GM13976 (cell line): ENCODE measurements at places on chromosomes 2 and 18.

DNA sequence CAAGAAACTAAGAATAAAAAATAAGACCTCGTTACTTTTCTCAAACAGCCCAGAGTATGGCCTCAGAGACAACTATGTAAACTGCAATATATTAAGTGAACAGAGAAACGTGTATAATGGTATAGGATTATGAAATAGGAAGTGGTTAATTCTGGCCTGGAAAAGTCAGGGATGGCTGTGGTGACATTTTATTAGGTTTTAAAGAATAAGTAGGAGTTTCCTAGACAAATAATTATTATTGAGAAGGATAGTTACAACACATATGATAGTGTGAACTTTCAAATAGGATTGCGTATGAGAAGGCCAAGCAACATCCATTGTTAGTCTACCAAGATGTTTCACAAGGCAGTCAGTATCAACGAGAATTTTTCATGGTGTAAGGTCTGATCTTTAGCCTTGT, 244.1 kb downstream of the LPIN1 start:
- no peak for DNase-seq

DNA sequence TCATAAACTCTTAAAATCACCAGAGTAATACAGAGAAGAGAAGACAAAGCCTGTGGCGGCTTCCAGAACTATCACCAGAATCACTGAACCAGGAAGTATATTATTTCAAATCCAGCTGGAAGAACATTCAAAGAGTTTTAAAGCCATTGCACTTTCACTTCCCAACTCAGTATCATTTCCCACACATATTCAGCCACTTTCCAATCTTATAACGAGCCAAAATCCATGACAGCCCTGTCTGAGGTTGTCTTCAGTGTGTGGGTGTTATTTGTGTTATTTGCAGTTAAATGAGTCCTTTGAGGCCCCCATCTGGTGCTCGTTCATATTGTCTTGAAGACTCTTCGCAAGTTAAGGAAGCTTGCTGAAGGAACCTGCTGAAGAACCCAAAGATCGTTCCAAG, 559.9 kb downstream of the TSN start:
- no peak for DNase-seq

DNA sequence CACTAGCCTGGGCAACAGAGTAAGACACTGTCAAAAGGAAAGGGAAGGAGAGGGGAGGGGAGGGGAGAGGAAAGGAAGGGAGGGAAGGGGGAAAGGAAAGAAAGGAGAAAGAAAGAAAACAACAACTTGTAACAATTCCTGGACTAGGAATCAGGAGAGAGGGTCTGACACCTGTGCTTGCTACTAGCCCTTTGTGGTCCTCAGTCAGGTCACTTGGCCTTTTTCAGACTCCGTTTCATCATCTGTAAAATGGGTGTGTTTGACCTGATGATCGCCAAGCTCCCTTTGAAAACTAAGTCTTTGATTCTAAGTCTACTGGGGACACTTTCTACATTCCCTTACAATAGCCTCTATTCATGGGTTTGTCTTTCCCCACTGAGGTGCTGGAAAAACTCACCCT, 11.4 kb upstream of the ATP8B1 start:
- no peak for DNase-seq

GRCh38 chr2:168673265-168674189, 128.9 kb upstream of the NOSTRIN start:
- DNase-seq: no peak

DNA sequence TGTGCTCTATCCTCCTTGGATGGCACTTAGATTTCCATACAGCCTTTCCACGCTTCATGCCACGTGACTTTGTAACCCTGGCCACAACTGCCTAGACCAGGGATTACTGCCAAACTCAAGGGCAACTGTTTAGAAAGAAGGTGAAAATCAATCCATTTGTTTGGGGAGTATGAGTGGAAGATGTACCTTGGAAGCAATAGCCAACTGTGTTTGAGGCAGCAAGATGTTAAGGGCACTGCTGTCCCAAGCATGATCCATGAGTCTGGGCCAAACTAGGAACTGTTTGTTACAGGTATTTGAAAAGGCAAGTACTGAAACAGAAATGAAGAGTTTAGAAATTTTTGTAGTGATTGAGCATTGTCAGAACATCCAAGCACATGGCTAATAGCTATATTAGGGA, 138.9 kb downstream of the CDC42EP3 start:
- DNase-seq: no peak

DNA sequence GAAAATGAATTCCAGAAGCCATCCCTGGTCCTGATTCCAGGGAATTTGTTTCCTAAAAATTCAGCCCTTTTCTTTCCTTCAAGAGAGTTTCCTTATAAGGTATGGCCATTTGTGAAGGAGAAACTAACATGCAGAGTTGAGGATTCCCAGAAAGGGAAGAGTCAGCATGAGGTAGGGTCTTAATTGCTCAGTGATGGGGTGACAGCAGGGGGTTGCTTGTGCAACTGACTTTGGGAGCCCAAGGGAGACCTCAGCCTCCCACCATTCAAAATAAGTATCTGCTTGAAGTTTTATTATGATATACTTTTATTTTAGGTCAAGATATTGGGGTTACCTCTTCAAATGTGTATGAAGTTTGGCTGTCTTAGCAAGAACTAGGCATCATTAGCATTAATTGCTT, 74.9 kb upstream of the CELF4 start:
- no peak for DNase-seq

DNA sequence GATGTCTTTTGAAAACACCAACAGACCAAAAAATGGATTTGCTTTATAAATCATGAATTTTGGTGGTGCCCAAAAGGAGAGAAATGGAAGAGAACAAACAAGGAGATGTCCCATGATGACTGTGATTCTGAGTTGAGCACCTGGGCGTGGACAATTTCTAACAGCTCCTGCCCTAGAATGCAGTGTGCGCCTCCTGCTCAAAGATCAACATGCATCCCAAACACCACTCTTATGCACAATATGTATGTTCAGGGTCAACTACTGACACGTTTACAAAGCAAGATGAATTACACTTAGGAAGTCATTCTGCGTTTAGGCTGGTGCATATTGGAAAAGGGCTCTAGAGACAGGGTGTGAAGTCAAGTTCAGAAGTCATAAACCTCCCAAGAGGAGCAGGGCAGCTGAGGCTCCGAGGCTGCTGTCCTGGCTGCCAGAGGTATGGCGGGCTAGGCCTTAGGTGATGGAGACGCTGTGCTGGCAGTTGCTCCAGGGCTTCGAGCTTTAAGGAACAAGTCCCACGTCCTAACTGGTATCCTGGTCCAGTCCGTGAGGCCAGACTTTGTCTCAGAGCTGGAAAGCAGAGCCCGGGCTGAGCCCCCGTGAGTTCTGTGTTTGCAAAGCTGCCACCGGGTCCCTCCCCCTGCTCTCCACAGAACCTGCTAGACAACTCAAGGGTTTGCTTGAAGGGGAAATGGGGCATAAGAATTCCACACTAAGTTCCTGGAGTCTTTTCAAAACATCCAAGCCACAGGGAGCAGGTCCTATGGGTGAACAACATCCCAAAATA, 74.0 kb downstream of the ZNF516 start:
- DNase-seq: no peak

GRCh38 chr2:74841641-74842040, 7.7 kb downstream of the HK2 start:
- DNase-seq: no peak

DNA sequence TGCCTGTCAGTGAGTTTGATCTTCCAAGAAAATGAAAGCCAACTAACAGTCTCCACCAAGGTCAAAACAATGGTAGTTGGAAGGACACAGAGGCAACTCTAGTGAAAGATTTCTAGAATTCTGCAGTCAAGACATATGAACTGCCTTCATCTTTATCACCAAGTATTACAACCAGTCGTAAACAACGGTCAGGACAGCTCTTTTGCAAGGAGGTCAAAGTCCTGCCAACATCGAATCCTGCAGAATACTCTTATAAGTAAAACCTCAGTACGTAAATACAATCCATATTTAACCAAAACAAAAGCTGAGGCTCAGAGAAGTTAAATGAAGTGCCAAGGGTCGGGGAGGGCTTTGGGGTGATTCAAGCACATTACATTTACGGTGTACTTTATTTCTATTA, 3.1 kb downstream of the FEZ2 start:
- DNase-seq: no peak

- DNase-seq: no peak
Observed at GRCh38 chr2:238820916-238821315, 27.0 kb upstream of the TWIST2 start.

- DNase-seq: no peak
Observed at GRCh38 chr2:185291035-185291647, 447.5 kb upstream of the FSIP2 start.

DNA sequence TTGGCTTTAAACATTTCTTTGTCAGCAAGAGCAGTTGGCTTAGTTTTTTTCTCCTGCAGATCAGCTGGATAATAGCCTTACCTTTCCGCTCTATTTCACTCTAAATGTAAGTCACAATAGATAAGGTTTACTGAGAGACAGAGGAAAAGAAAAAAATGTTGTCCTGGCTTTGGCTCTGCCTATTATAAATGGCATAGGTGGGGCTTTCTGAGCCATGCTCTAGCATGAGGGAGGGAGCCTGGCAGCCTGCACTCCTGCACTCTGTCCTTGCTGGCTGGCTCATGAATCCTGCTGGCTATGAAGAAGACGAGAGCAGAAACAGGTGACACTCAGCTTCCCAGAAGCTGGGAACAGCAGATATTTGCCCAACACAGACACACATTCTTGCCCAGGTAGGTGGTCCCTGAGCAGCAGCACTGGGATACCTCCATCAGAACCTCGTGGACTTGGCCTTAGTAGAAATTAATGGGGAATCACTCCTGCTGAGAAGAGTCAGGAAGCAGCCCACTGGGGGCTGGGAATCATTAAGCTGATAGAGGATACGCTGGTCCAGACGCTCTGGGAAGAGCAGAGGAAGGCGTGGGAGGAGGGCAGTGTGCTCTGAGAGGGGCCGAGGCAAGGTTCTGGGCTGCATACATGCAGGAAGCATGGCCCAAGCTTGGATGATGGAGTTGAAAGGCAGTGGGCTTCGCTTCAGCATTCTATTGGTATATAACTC, 514.4 kb upstream of the HS6ST1 start:
- no peak for DNase-seq

DNA sequence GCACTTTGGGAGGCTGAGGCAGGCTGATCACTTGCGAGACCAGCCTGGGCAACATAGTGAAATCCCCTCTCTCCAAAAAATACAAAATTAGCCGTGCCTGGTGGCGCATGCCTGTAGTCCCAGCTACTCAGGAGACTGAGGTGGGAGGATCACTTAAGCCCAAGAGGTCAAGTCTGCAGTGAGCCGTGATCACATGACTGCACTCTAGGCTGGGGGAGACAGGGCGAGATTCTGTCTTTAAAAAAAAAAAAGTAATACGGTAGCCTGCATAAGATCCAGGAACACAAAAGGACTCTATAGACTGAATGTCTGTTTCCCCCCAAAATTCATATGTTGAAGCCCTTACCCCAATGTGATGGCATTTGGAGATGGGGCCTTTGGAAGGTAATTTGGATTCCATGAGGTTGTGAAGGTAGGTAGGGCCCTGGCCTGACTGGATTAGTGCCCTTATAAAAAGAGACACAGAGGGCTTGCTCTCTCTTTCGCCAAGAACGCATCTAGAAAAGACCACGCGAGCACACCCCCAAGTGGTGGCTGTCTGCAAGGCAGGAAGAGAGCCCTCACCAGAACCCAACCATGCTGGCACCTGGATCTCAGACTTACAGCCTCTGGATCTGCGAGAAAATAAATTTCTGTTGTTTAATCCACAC, 17.0 kb downstream of the MBOAT2 start:
- no peak for DNase-seq

- DNase-seq: peak; percentile 43
Observed at GRCh38 chr2:56132138-56132537, 51.7 kb upstream of the CCDC85A start.

DNA sequence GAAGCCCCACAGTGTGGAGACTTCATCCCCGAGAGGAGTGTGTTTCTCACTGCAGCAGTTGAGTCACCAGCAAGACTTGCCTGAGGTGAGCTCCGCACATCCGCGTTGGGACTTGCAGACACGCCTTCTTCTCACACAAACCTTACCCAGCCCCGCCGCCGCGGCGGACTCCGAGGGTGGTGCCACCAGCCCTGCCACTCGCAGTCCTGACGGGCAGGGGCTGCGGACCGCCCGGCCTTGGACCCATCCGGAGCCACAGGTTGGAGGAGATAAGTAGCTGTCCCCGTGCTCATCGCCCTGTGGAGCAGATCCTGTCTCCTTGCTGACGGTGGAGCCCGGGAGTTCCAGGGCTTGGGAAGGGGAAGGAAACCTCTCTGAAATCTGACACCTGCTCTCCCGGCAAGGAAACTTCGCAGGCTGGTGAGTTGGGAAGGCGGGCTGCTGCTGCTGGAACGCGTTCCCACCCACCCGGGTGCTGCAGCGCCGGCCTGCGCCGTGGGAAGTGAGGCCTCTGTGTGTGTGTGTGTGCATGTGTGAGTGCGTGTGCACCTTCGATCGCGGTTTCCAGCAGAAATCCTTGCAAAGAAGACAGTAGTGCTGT, at the start of gene RAB27B:
TSS of gene RAB27B (plus strand) at position 197 of the 601 bp plus-strand sequence. CDS start 49,109 bp downstream, outside the sequence.
- no peak for DNase-seq

- DNase-seq: no peak
Observed at GRCh38 chr2:238159661-238160205, 963 bp downstream of the ERFE start.

DNA sequence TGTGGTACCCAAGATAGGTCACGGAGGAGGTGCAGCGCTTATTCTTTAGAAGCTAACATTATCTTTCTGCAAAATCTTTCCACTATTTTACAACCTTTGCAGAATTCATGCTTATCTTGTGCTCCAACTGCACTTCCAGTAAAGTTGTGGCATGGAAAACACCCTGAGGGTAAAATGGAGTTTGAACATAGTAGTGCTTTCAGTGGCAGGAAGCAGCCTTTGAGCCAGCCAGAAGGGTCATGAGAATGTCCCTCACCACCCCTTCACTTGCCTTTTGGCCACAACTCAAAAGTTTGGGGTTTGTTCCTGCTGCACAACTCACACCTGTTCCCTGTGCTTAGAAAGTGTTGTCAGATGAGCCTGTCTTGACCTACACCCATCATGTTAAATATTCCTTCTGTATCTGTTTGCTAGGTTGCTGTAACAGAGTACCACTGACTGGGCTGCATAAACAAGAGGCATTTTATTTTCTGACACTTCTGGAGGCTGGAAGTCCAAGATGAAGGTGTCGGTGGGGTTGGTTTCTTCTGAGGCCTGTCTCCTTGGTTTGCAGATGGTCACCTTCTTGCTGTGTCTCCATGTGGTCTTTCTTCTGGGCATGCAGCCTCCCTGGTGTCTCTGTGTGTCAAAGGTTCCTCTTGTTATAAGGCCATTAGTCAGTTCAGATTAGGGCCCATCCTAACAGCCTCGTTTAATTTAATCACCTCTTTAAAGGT, 194.1 kb downstream of the SMAD7 start:
- no peak for DNase-seq

GRCh38 chr2:201194097-201194496, 11.2 kb downstream of the CASP10 start:
- peak; percentile 70 for DNase-seq

DNA sequence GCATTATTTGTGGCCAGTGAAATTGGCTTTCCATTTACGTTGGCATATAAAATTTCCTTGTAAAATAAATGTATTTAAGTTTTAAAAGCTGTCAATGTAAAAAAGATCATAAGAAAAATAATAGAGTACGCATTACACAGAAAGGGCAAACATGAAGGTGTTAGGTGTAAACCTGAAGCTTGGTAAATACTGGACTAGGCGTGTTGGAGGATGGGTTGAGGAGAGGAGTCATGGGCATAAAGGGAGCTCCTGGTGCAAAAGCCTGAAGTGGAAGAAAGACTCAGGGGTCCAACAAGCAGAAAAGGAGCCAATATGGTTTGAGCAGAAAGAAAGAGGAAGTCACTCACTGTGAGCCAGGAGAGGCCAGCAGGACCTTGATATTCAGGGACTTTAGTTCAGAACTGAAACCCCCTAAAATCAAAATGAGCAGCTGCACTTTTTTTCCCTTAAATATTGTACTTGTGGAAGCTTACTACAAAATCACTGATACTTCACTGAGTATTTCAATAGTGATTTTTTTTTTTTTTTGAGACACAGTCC, 24.4 kb downstream of the SP5 start:
- no peak for DNase-seq
